ENCODE measurements at places on chromosomes 4 and X.

DNA sequence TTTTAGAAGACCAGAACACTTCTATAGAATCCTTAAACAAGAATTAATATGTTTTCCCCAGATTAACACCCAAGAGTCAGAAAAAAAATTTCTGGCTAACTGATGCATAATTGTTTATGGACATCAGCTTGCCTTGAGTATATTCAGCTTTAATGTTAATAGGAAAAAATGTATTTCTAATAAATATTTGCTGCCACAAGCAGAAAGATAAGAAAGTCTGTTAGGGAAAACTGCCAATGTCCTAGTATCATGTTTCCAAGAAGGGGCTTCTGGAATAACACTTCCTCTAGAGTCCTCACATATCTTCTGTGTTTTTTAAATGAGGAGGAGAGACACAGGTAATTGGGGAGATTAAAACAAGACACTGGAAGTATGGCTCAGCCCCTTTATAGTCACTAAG is 202.1 kb upstream of the TET2 start:
- DNase-seq = no peak

DNA sequence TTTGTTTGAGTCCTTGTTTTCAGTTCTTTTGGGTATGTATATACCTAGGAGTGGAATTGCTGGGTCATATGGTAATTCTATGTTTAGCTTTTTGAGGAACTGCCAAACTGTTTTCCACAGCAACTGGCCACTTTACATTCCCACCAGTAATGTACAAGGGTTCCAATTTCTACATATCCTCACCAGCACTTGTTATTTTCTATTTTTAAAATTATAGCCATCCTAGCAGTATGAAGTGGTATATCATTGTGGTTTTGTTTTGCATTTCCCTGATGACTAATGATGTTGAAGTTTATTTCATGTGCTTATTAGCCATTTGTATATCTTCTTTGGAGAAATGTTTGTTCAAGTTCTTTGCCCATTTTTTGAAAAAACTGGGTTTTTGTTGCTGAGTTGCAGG is 39.6 kb downstream of the TMEM164 start:
- no peak for DNase-seq

- DNase-seq = no peak
Measured at GRCh38 chrX:16347968-16348670, 180.8 kb downstream of the MAGEB17 start.

DNA sequence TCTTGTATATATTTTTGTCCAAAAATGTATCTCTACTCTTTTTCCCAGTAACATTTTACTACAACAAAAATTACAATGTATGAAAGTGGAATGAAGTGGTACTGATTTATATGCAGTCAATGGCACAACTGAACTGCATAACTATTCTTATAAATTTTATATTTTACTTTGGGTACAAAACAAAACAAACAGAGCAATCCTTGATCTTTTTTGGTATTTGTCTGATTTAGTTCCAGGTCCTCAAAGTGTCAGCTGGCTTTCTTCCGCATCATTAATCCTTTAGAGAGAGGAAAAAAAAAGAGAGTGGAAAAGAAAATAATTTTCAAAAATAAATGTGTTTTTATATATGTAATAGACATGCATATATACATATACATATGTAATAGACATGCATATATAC is 252.4 kb upstream of the SLIT2 start:
- DNase-seq = no peak

- no peak for DNase-seq
Measured at GRCh38 chr4:17189401-17189720, 290.9 kb upstream of the LDB2 start.

DNA sequence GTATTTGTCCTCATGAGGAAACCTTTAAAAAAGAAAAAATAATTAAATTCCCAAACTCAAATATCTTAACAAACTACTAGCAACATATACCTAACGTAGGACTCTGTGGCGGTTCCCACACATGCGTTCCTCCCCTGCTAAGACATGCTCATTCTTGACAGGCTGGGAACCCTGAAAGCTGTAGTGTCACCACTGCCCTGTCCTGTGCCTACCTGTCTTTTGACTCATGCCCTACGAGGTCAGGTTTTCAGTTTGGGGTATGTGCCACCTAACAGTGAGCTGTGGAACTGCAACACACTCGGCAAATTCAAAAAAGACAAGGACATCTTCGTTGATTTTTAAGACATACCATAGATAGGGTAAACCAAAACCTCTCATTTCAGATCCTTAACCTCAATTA is 17.8 kb downstream of the IDS start:
- DNase-seq = no peak

- no peak for DNase-seq
Measured at GRCh38 chr4:187309456-187309855, 585.8 kb upstream of the FAT1 start.

DNA sequence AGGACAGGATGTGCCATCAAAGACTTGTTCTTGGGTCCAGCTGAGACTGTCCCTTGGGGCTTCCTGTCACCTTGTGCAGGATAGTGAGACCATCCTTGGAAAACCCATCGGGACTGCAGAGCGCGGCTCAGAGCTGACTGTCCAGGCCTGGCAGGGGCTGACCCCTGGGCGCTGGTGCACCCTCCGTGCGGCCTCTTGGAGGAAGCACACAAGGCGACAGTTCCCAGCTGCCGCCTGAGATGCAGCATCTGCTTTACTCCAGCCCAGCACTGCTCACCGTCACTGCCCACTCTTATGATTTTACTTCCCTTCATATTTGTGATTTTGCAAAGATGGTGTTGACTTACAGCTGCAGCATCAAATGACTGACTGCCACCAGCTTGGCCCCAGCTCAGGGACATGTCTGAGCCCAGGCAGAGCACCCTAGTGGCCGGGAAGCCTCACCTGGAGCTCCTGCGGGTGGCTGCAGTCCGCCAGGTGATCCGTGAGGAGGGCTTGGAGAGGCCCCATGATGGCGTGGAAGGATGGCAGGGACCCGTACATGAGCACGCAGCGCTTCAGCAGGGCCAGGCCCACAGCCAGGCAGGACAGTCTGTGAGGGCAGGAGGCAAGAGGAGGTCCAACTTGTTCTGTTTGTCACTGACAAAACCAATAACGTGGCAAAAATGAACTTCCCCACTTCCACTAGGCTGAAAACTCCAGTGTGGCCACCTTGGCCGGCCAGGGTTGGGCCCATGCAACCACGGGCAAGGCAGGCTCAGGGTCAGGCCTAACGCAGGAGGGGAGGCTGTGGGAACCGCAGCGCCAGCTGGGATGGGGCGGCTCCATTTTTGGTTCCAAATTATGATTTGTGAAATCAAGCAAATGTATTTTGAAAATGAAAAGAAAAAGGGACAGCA is 21.8 kb downstream of the NOP14 start:
- DNase-seq = no peak

DNA sequence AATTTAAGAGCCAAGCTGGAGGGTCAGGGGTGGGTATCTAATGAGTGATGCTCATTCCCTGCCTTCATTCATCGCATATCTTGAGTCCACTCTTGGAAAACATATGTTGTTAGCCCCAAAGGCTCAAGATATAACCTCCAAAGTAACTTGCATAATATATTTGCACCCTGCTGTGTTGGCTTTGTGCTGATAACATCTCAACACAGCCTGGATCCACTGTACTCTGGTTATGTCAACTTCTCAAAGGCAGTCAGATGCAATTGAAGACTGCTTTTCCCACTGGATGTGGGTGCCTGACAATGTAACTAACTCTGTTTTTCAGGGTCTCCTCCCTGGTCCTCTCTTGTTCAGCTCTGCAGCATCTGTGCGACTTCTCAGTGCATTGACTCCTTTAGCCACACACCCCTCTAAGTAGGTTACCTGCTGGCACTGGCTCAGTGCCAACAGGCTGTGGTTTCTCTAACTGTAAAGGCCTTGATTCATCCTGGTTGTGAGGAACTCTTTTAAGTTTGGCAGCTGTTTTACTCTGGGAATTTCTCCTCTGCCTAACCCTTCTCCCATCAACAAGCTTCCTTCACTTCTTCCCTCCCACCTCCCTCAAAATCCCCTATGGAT is 28.1 kb downstream of the SLC16A2 start:
- DNase-seq = no peak

GRCh38 chr4:122584519-122584918 is 36.3 kb downstream of the IL21 start:
- DNase-seq = no peak

DNA sequence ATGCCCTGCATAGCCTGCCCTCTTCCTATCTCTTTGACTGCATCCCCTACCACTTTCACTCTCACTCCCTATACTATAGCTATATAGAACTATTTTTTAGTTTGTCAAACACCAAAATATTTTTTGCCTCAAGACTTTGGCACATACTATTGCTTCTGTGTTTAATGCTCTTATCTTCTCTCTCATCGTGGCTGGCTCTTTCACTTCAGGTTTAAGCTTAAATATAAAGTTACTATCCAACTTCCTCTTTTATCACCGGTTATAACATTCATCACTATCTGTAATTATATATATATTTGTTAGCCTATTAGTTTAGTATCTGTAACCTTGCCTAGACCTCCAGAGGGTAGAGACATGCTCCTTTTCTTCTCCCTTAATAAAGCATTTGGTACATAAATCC is 11.5 kb upstream of the HMGB2 start:
- DNase-seq = no peak

DNA sequence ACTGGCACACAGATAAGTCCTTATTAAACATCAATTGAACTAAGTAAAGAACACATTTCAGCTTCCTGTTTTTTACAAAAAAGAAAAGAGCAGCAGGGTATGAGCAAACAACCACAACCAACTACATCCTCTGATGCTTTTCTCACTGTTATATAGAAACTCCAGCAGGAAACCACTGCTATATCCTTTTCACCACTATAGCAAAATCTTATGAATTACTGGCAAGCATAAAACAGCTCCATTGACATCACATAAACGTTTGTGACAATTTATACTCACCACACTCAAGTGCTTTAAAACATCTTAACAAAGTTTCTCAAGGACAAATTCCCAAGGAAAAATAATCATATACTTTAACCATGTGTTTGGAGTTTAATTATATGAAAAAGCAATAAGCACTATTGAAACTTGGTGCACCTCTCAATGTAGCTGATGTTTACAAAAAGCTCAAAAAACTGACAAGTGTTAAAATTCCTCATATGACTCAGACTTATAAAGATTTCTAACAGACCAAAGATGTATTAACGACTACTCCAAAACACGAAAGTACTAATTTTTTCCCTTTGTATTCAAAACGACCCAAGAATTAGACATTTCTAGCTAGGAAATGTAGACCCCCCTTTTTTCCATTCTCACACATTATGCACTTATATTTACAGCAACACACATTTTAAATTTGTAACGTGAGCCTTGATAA is 12.9 kb downstream of the GPRIN3 start:
- DNase-seq = no peak

- no peak for DNase-seq
Measured at GRCh38 chr4:44256414-44256813, 192.2 kb downstream of the KCTD8 start.

DNA sequence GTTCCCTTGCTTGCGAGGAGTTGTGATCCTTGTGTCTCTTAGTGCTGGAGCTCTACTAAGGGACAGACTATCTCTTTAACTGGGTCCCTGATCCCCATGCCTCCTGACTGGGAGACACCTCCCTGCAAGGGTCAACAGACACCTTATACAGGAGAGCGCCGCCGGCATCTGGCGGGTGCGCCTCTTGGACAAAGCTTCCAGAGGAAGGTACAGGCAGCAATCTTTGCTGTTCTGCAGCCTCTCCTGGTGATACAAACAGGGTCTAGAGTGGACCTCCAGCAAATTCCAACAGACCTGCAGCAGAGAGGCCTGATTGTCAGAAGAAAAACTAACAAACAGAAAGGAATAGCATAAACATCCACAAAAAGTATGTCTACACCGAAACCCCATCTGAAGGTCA is 115.6 kb upstream of the ITM2A start:
- no peak for DNase-seq

Data from NCI-H2029 (cell line).